Ovary (tissue), 10 donors: ENCODE measurements at places on chromosomes 3 and 15. TPM values are rescaled to one million over a fixed set of nuclear protein-coding genes. Genes with fewer than 3 reads are reported as not detected.

The MKRN2OS gene
- not detected for polyA plus RNA-seq

- DNase-seq: no peak
Measured at GRCh38 chr15:87733541-87733941, 523.0 kb downstream of the NTRK3 start.

DNA sequence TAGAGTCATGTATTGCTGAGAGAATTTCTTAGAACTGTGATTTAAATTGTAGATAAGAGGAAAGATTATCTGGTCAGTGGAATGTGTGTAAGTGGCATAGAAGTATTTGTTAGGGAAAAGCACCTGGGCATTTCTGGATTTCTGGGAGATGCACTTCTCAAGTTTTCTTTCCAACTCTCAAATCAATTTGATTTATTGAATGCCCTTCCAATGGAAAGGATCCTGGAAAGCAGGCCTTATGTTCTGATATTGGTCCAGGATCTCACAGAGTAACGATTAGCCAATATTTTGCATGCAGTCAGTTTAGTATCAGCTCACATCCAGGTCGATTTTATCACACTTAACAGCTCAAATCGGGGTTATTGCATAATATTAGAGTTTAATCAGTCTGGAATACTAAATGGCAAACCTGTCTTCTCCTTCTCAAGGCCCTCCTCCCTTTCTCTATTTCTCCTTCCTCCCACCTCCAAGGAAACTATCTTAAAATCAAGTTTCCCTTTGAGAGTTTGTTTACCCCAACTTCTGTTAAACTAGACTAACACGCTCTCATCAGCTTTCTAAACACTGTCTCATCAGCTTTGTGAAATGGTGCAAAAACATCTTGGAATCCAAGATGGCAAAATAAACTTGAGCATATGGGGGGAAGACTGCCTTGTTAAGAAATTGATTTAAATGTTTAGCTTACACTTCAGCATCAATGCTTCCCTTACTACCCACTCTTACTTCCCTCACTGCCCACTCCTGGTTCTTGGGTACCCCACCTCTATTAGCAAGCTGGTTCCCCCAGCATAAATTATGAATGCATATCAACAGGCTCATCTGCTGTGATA is 9.5 kb downstream of the SOX2 start:
- no peak for DNase-seq

GRCh38 chr3:79872483-79872882 is 104.7 kb upstream of the ROBO1 start:
- no peak for DNase-seq

DNA sequence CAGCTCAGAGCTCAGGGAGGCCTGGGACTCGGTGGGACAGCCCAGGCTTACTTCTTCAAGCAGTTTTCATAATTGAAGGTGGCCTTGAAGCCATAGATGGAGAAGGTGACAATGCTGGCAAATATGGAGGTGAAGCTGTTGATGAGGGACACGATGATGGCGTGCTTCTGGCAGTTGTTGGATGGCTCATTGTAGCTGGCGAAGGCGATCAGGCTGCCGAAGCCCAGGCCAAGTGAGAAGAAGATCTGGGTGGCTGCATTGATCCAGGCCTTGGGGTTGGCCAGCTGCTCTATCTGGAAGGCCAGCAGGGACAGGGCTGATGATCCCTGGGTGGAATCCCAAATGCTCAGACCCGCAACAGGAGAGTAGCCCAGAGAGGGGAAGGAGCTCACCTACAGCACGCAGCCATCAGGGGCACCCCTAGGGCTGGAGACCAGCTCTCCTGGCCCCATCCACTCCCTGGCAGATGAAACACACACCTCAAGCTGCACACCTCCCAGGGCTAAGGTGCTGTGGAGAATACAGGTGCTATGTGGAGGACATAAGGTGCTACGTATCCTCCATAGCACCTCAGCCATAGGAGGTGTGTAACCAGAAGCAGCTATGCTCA is 25.1 kb downstream of the SLC6A20 start:
- no peak for DNase-seq

- no peak for DNase-seq
Measured at GRCh38 chr3:157610876-157611535, 107.8 kb upstream of the VEPH1 start.

DNA sequence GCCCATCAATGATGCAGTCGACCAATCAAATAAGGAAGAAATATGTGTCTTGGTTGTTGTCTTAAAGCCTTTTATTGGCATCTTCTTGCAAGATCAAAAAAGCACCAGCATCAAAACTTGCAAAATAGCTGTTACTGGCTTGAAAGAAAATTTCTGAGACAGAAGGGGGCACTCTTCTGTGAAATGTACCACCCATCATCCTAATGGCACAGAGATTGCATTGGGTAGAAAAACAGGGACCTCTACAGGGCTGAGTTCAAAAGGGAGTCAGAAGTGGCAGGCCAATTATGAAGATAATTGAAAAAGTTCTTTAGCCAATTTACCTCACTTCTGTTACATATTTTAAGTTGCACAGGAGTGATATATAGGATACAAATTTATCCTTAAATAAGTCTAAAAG is 122.3 kb upstream of the GPR149 start:
- no peak for DNase-seq

The LTK gene
- not detected for polyA plus RNA-seq

The TF gene
- 0.87 TPM for polyA plus RNA-seq

The TMEM212 gene
- polyA plus RNA-seq: not detected

The ZPLD1 gene
- 0.20 TPM for polyA plus RNA-seq

GRCh38 chr3:38985581-38985980 is 66.2 kb downstream of the SCN11A start:
- DNase-seq: no peak

The LRTM1 gene
- polyA plus RNA-seq: not detected

The SMCO1 gene
- not detected for polyA plus RNA-seq

DNA sequence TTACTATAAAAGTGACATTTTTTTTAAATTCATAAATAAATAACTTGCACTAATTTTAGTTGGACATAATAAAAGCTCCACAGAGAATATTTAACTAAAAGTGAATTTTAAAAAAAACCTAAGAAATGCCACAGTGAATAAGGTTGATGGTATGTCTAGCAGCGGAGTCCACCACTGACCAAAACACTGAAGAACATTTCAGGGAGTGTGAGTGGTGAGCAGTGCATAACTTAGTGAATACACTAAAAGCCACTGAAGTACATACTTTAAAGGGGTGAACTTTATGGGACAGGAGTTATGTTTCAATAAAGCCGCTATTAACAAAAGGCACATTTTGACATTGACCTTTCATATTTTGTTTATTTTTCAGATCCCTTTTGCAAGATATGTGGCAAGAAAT is 32.3 kb downstream of the SRP14 start:
- no peak for DNase-seq

The CD86 gene
- polyA plus RNA-seq: 0.85 TPM

The C3orf85 gene
- polyA plus RNA-seq: not detected

The CIDEC gene
- polyA plus RNA-seq: 1.4 TPM

DNA sequence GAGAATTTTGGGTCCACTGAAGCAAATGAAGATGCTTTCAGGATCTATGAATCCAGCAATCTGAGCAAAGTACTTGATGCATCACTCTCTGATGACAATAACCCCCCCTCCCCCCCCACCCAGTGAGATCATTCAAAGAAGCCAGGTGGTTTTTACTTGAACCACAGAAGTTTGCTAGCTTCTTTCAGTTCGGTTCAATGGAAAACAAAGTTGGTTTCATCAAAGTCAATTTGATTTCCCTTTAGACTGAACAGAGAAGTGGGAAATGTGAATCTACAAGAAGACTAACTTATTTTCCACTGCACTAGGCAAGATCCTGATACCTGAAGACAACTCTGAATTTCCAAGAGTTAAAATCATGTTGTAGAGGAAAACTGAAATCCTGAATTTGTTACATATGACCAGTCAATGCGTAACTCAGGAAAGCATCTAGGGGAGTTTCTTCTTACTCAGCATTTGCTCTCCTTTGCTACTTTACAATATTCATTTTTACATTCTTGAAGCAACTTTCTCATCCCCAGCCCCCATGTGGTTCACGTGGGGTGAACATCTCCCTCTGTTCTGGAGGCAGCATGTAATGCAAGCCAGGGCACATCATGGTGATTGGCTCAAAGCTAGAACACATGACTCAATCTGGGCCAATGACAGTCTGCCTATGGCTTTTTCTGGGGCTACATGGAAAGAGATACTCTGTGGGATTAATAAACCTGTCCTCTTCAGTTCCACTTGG is 572.6 kb downstream of the FOXP1 start:
- DNase-seq: no peak

DNA sequence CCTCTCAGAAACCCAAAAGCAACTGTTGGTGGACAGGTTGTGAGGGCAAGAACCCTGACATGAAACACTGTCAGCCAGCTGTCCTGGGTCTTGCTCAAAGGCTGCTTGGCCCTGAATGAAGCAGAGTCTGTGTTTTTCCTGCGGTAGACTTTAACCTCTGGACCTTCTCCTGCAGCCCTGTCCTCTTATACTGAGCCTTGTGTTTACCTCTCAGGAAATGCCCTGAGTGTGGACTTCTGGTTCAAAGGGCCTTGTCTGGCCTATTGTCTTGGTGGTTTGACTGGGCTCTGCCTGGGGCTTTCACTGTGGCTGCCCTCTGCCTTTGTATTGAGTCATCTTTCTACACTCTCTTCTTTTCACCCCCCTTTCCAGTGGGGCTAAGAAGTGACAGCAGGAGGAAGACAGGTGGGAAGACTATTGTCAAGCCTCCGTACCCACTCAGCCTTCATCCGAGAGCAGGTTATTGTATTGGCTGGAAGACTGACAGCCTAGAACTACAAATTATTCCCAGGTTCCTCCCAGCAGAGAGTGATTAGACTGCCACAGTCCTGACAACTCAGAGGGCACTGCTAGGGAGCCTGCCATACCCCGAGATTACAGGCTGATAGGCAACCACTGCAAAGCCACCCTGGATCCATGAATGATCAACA is 3.5 kb downstream of the SEC13 start:
- no peak for DNase-seq

The ETV5 gene
- polyA plus RNA-seq: 10.3 TPM

DNA sequence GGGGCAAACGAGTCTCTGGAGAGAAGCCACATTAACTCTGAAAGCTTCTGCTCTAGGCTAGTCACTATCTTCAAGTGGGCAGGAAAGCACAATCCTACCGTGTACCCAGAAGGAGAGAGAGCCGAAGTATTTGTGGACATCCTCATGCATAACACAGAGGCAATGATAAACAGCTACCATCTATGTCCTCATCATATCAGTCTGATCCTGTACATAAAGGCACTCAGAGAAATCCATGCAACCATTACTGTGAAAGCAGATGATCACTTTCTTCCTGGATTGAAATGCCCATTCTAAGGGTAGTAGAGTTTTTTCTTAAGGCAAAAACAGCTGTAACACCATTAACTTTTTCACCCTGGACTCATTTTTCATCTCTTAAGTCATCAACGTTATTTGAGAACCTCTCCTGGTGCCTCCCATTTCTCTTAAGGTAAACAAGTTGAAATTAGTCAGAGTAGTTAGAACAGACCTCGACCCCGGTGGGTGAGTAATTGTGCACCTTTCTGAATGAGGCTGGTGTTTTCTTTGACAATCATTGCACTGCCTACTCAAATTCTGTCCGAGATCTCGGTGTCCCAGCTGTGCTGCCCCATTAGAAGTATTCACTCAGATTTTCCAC is 327.4 kb downstream of the SHQ1 start:
- DNase-seq: no peak

- DNase-seq: no peak
Measured at GRCh38 chr3:150376001-150376848, 31.9 kb upstream of the TSC22D2 start.

DNA sequence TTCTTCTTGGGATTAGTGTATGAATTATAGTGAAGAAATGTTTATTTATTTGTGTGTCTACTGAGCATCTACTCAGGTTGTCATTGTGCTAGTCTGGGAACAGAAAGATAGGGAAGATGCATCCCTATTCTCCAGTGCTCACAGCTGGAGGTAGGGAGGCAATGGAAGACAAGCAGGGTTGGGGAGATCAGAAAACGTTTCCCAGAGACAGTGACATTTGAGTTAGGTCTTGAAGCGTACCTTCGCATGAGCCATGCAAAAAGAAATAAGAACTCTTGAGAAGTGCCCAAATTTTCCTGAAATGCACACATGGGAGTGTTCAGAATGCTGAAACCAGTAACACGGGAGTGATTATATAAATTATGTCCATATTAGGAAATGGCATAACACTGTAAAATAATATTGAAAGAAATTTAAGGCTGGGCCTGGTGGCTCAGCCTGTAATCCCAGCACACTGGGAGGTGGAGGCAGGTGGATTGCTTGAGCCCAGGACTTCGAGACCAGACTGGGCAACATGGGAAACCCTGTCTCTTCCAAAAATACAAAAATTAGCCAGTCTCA is 5.3 kb upstream of the CEMIP start:
- DNase-seq: no peak

DNA sequence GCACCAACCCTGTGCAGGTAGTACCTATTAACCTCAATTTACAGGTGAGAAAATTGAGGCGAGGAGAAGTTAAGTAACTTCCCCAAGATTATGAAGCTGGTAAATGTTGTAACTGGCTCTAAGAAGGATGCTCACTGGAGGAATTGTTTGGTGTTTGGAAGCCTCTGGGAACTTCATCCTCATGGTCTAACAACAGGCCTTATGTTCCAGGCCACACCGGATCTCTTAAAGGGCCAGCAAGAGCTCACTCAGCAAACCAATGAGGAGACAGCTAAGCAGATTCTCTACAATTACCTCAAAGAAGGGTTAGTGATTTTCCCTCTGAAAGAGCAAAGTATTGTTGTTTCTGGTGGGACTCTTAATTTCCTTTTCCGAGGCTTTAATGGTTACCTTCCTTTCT is 63.9 kb downstream of the CGNL1 start:
- no peak for DNase-seq

DNA sequence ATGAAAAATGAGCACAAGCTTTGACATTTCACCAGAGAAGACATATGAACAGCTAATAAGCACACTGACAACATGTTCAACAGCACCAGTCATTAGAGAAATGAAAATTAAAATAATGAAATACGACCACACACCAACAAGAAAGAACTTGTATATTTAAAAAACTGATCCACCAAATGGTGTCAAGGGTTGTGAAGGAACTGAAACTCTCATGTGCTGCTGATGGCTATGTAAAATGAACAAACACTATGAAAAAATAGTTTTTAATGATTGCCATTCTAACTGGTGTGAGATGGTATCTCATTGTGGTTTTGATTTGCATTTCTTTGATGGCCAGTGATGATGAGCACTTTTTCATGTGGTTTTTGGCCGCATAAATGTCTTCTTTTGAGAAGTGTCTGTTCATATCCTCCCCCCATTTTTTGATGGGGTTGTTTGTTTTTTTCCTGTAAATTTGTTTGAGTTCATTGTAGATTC is 193.8 kb downstream of the SCAPER start:
- no peak for DNase-seq

- DNase-seq: no peak
Measured at GRCh38 chr3:197577366-197578074, 21.8 kb upstream of the BDH1 start.

The DHX30 gene
- 44.5 TPM for polyA plus RNA-seq

GRCh38 chr3:22947851-22948250 is 255.3 kb upstream of the UBE2E2 start:
- DNase-seq: no peak

GRCh38 chr3:142040941-142041491 is 108.3 kb downstream of the TFDP2 start:
- DNase-seq: no peak

The RYR3 gene
- 5.8 TPM for polyA plus RNA-seq

GRCh38 chr3:85427467-85427866 is 468.7 kb downstream of the CADM2 start:
- no peak for DNase-seq

The ALG1L2 gene
- polyA plus RNA-seq: not detected

The RAD18 gene
- 7.8 TPM for polyA plus RNA-seq
